ENCODE measurements at places on chromosomes 13 and 19.

GRCh38 chr13:40379196-40379595 lies 287.2 kb downstream of the FOXO1 start:
- DNase-seq = no peak

DNA sequence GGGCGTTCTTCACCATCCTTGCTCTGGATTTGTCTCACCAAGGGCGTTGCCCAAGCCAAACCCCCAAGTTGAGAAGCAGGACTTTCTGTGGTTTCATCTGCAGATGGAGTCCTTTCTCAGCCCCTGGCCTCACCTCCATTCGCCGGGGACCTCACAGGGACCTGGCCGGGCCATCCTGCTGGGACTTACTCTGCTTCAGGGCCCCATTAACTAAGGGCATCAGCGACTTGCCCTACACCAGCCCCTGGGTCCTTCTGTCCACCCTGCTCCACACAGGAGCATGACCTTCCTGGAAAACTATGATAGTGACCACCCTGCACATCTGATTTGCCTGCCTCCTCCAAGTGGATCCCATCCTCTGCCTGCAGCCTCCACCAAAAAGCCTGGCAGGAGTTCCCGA lies 47.2 kb upstream of the SPACA7 start:
- DNase-seq = no peak

GRCh38 chr19:51681286-51681941 lies 11.7 kb upstream of the SPACA6 start:
- DNase-seq = no peak

GRCh38 chr19:35773020-35773806 lies 2.2 kb upstream of the ARHGAP33 start:
- no peak for DNase-seq

GRCh38 chr13:110705356-110705825 lies 525 bp downstream of the CARS2 start:
- no peak for DNase-seq

GRCh38 chr13:98415326-98416070 lies 161.4 kb downstream of the STK24 start:
- no peak for DNase-seq

DNA sequence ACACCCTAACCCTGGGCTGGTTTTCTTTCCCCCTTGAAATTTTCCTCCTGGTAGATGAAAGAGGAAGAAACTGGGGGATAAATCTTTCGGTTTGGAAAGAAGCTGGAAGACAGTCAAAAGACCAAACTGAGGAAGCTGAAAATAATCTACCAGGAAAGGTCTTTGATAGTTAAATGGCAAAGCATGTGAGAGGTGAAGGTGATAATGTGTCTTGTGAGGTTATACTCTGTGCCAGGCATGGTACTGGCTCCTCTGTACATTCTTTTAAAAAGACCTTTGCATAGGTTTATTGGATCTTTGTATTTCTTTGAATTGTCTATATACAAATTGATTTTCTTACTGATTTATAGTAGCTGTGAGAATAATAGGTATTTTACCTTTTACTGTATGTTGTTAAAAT lies 98.6 kb downstream of the FREM2 start:
- no peak for DNase-seq

GRCh38 chr13:41827507-41828213 lies 133.2 kb downstream of the VWA8 start:
- peak; percentile 83 for DNase-seq

- no peak for DNase-seq
Observed at GRCh38 chr19:359653-359925, 15.0 kb upstream of the MIER2 start.

GRCh38 chr19:48618278-48618915 lies 581 bp downstream of the RPL18 start:
- no peak for DNase-seq

- DNase-seq = no peak
Observed at GRCh38 chr13:76239031-76239680, 603.0 kb downstream of the LMO7 start.

- no peak for DNase-seq
Observed at GRCh38 chr13:44128552-44129001, 245.0 kb upstream of the SERP2 start.

GRCh38 chr13:84118839-84119409 lies 236.7 kb upstream of the SLITRK1 start:
- no peak for DNase-seq

GRCh38 chr19:16217716-16218451 lies 20.2 kb downstream of the AP1M1 start:
- DNase-seq = no peak

- DNase-seq = peak; percentile 77
Observed at GRCh38 chr13:113771709-113772331, 12.8 kb downstream of the TMEM255B start.

DNA sequence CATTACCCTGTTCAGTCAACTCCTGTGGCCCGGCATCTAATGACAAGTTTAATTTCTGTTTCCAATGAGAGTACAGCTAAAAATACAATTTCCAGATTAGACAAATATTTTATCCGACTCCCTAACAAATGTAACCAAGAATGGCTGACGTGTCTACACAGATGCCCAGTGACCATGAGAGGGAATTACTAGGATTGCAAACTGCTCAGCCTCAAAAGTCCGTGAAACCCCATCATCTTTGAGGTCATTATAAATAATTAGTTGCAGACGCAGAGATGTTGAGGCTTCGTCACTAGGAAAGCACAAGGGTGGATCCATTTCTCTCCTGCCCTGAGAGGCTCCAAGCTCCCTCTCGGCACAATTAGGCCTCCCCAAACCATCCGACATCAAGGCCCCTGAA lies 104.1 kb upstream of the ZNF507 start:
- DNase-seq = no peak

DNA sequence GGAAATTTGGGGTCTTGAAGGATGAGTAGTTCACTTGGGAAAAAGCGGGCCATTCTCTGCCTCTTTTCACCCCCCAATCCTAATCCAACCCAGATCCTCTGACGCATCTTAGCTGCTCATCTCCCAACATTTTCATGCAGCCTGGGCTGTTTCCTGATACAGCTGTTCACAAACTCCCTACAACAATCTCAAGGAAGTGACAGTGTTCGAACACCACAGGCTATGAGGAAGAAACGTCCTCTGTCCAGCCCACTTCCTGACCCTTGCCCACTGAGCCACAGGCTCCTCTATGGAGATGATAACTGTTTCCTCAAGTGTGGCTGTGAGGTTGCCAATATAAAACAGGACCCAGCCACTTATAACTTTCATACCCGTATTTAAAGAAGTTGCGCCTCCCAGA lies 16.2 kb downstream of the LMTK3 start:
- DNase-seq = no peak

DNA sequence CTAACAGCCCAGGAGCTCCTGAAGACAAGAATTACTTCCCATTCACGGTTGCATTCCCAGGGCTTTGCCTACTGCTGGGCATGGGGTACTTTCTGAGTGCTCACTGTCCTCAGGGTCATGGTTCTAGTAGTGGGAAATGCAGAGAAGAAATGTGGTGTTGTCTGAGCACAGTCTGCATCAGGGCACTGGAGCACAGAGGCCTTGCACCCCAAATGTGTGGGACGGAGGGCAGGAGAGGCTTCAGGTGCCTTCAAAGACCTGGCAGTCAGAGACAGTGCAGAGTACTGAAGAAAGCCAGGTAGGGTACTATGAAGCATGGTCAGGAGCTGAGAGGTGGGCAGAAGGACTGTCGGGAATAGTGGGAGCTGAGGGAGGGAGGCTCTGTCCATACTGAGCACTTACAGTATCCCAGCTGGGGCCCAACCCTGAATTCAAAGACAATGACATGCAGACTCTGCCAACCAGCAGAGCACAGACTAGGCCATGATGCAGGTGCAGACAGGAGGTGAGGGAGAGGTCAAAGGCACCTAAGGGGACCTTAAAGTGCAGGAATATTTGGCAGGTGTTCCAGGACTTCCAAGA lies 144.4 kb downstream of the USP12 start:
- no peak for DNase-seq

DNA sequence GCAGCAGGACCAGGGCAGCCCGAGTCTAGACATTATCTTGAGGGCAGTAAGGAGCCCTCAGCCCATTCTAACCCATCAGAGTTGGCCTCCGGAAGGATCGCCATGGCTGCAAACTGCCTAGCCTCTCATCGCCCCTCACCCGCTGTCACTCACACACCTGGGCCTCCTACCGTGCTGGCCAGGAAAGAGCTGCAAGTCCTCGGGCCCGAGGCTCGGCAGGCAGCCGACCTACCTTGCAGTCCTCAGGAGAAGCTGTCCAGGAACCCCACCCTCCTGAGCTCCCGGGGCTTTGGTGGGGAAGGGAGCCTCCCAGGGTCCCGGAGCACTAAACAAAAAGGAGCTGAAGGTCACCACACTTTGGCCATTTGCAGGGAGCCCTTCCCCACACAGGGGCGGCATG lies 46.8 kb downstream of the CCNE1 start:
- no peak for DNase-seq

DNA sequence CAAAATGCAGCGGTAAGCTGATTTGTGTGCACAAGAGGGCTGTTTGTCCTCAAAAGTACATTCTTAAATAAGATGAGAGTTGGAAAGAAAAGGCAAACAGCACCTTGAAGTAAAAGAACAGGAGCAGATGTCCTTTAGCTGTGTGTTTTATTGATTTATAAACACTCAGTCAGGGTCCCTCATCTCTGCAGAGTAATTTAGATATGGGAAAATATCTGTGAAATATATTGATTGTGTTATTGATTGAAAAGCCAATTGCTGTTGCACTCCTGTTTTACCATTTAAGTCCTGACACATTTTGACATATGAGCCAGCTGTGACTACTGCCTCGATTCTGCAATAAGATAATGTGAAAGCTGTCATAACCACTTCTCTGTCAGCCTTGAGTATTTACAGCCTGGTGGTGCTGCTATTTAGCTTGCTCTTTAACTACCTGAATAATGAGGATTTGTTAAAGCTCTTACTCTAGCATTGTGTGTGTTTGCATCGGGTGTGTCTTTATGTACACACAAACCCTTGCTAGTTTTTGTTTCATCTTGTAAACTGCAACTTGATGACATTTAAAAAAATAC lies 550.1 kb downstream of the DACH1 start:
- no peak for DNase-seq

DNA sequence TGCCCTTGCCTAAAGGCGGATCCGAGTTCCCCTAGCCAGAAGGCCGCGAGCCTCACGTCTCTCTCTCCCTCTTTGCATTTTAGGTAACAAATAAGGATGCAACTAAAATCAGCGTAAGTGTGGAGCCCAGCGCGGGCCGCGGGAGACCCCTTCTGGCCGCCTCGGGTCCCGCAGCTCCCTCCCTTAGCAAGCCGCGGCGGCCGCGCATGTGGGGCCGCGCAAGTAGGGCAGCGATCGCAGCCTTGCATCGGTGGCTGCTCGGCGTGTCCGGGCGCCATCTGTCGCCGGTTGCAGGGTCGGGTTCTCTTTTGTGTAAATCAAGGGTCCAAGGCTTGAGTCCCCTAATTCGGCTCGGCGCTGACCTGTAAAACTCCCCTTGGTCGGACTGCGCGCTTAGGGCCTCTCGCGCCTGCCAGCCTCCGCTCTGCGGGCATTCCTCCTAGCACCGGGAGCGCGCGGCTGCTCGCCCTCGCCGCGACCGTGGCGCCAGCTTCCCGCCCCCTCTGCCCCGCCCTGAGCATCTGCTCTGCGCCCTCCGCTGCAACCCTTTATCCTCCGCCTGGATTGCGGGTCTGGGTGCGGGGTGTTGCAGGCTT lies 2.7 kb downstream of the VSTM2B start:
- DNase-seq = peak; percentile 75

- no peak for DNase-seq
Observed at GRCh38 chr19:15122331-15123030, 15.3 kb downstream of the SYDE1 start.

DNA sequence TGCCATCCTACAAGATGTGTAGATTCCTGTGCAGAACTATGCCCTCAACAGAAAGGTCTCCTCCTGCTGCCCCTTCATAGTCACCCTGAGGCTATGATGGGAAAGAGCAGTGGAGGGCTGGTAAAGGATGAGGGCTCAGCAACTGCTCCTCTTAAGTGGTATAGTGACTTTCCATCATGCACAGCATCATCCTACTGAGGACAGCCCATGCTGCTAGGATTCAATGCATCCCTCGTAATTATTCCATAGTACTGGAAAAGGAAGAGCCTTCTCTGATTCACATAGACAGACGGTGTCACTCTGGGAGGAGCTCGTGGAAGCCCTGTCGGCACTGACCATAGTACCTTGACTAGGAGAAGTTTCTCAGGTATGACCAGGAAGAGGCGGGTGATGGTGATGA lies 47.6 kb upstream of the IRS2 start:
- DNase-seq = no peak

DNA sequence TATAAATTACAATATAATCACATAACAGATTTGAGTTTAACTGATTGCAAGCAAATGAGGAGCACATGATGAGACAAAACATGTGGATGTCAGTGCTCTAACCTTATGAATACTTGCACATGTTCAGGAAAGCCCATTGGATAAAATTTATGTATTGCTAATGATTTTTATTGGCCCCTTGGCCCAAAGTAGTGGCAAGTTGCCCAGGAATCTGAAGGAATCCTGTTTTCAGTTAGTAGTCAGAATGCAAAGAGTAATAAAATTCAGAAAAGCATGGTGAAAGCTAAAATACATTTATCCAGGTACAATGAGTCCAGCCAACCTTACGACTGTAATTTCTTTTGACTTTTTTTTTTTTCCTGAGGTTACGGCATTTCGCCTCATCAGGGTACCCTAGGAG lies 1539.4 kb downstream of the EFNB2 start:
- peak; percentile 25 for DNase-seq

GRCh38 chr19:34075661-34076091 lies 96.6 kb upstream of the LSM14A start:
- DNase-seq = no peak

DNA sequence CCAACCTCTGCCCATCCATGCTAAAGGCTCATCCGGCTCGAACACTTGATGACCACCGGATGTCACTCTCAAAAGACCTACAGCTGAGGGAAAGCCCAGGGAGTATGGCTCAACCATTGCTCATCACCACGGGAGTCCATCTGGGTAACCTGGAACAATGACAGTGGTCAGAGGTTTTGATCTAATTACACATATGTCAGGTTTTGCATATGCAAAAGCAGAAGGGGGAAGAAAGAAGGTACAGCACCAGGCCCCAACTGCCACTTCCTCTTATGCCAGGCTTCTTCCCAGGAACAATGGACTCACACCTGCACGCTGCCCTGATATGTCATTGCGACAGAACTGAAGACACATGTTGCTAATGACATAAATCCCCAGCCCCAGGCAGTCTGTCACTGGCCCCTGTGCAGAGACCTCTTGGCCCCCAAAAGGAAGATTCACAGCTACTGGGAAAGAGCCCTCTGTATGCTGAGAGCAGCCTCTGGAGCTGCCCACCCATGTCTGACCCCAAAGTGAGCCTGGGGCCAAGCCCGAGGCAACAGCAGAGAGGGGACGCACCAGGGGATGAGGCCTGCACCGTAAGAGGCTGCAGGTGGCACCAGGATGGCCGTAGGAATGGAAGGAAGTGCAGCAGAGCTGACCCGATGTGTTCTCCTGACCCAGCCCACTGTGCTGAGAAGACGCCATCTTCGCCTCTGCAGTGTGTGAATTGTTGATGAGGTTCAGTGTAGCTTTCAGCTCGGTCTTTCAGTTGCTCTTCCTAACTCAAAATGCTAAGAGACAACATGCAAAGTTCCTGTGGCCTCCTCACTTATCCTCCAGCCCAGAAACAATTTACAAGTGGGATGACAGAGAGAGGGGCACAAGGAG lies 26.3 kb downstream of the EPS15L1 start:
- DNase-seq = peak; percentile 39
